ENCODE measurements at places on chromosomes 12 and 14.

DNA sequence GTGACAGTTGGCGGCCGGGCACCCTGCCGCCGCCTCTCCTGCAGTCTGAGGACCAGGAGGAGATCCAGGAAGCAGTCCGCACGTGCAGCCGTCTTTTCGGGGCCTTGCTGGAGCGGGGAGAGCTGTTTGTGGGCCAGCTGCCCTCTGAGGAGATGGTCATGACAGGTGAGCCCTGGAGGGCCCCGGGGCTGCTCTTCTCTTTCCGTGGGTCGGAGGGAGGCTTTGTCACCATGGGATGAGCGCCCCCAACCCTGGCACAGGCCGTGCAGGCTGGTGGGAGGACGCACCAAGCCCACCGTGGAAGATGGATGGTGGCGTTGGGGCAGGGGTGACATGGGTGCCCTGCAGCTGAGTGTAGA, 532 bp downstream of the NOC4L start:
- no peak for DNase-seq

GRCh38 chr12:122205053-122205925, 1.8 kb downstream of the B3GNT4 start:
- DNase-seq: no peak

GRCh38 chr12:64419696-64420095, 15.5 kb downstream of the XPOT start:
- DNase-seq: no peak

DNA sequence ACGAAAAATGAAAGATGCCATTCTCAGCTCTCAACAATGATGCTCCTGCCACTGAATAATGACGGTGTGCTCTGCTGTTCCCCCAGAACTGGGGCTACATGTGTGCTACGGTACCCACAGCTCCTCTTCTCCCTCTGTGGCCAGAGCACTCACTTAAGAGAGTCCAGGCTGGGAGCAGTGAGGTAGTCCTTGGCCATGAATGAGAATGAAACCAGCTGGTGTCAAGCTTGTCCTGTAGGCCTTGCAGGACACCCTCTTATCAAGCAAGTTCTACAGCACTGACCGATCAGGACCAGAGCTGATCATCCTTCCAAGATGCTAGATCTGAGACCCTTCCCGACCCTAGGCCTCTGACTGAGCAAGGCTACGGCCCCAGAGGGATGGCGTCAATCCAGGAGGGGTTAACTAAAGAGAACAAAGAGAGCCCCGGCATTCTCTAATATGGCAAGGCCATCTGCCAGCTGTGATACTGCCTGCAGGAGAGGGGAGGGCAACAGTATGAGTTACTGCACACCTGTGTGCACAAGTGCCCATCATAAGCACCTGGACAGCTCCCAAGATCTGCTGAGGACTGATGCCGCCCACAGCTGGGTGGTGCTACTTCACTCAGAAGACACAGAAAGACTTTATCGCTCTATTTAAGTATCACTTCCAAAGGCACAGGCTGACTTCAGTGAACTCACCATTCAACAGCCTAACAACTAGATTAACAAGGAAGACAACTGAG, 30.5 kb downstream of the APPL2 start:
- no peak for DNase-seq

- no peak for DNase-seq
These were observed 87.0 kb downstream of the SLC25A47 start for GRCh38 chr14:100410056-100410565.

GRCh38 chr12:15729097-15729496, 60.1 kb downstream of the EPS8 start:
- no peak for DNase-seq

DNA sequence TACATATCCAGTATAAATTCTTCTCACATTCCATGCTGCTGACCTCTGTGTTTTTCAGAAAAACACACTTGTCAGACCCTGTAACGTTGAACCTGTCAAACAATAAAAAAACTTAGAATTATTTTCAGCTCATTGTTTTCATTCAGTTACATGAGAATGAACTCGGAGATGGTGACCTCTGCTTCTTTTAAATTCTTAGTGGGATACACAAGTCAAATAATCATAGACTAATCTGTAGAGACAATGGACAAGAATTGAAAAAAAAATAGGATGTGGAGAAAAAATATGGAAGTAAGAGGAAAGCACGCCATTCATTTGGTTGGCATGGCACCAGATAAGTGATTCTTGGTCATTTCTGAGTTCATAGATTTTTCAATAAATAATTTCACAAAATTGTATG, 7.2 kb downstream of the CD69 start:
- no peak for DNase-seq

- no peak for DNase-seq
These were observed 93.8 kb upstream of the MDM1 start for GRCh38 chr12:68425998-68426397.

- no peak for DNase-seq
These were observed 32.6 kb downstream of the CPSF2 start for GRCh38 chr14:92154283-92154942.

- DNase-seq: no peak
These were observed 218.6 kb upstream of the ATP2B1 start for GRCh38 chr12:89927226-89927698.

- DNase-seq: no peak
These were observed 59.4 kb downstream of the TSPAN11 start for GRCh38 chr12:30985814-30986452.

DNA sequence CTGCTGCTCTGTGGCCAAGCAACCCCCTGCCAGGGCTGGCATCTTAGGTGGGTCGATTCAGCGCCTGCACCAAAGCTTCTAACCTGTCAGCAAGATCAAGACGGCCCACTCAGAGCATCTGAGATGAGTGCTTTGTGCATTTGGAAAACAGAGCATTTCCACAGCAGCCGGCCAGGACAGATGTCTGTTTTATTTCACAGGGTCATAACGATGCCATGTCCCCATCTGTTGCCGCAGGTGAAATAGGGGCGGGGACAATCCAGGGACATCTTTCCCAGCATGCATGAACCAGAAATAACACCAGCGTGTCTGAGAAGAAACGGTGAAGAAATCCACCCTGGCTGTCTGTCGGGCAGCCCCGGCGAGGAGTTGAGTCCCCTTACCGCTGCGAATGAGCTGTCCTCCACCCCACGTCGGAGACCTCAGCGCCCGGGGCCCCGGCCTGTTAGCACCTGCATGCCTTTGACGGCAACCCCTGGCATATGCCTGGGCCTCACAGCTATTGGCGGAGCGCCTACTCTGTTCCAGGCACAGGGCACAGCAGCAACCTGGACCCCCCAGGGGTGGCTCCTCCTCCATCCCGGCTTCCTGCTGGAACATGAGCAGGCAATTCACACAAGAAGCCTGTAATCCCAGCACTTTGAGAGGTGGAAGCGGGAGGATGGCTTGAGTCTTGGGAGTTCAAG, 30.6 kb upstream of the ULK1 start:
- DNase-seq: no peak

DNA sequence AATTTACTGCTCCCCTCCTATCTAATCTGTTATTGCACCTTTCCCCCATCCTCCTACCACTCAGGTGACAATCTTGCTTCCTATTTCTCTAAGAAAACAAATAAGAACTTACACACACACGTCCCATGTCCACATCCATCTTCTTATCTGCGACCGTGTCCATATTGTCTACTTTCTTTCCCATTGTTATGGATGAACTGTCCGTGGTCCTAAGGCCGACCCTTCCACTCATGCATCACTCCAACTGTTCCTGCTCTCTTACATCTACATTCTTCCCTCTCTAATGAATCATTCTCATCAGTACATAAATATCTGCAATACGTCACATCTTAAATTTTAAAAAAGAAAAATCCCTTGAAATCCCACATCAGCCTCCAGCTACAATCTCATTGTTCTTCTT, 30.0 kb downstream of the ZFYVE1 start:
- no peak for DNase-seq

DNA sequence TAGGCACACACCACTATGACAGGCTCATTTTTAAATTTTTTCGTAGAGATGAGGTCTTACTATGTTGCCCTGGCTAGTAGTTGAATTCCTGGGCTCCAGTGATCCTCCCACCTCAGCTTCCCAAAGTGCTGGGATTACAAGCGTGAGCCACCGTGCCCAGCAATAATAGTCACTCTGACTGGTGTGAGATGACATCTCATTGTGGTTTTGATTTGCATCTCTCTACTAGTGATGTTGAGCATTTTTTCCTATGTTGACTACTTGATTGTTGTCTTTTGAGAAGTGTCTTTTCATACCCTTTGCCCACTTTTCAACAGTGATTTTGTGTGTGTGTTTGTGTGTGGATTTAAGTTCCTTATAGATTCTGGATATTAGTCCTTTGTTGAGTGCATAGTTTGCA, 26.3 kb downstream of the ATP2A2 start:
- DNase-seq: no peak

- no peak for DNase-seq
These were observed 85.3 kb upstream of the FLRT2 start for GRCh38 chr14:85444635-85445034.

Measured in activated T-cell treated with anti-CD3 and anti-CD28 coated beads for 24 hours (primary cell).